ENCODE measurements at places on chromosomes 5 and 9.

DNA sequence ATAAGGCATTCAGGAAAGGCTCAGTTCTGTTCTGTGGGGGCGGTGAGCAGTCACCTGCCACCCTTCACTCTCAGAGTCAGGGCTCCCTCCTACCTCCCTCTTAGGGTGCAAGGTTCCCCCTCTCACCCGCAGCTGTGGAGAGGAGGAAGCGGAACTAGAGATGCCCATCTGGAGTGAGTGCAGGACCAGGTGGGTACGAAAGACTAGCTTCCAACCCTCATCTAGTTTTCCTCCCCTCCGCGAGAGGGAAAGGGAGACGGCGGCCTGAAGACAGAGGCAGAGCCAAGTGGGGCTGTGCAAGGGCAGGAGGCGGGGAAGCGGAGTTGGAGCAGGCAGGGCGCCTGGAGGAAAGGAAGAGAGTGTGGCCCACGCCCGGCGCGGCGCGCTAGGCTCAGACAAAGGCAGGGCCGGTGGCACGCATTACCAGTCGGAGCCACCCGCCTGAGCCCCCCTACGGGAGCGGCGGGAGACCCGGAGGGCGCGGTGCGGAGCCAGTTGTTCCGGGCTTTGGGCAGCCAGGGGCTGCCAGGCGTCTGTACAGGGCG lies 7.3 kb downstream of the PRR7 start:
- DNase-seq: no peak

GRCh38 chr9:5354184-5354583 lies 14.5 kb upstream of the RLN1 start:
- no peak for DNase-seq

DNA sequence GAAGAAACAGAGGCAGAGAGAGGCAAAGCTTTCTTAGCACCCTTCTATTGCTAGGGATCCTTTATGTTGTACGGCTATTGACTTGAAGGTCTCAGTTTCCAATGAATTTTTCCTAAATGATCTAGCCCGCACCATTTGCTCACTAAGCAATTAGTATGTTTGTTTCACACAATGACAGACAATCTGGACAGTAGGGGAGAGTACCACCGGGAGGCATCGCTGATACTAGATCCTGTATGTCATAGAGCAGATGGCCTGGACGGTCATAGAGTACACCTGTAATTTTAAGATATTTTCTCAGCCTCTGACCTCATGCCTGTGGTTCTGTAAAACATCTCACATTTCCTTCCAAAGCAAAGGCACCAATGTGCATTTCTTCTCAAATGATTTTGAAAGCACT lies 194.3 kb downstream of the TLE4 start:
- no peak for DNase-seq

DNA sequence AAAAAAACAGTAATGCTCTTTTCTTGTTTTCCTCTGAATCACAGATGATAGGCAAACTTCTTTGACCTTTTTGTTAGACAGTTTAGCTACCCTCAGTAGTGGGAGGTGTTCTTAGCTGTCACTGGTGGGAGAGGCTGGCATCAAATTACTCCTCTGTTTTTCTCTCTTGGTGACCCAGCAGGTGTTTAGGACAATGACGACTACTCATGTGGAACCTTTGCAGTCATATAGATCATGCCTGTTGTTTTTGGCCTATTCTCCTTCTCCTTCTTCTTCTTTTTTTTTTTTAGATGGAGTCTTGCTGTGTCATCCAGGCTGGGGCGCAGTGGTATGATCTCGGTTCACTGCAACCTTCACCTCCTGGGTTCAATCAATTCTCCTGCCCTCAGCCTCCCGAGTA lies 15.4 kb upstream of the NPR2 start:
- DNase-seq: no peak

DNA sequence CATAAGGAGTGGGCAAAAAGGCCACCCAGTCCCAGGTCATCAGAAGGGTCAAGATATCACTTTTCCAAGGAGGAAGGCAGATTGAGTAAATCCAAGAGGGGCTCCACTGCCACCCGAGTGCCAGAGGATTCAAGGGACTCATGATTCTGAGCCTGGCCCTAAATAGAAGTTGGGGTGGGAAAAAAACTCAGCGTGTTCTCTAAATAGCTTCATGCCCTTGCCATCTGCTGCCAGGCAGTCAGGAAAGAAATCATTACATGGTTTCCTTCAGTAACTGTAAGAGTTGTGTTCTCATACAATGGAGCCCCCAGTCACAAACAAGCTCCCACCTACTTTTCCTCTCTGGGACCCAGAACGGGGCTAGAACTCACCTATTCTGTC lies 37.2 kb downstream of the SAR1B start:
- no peak for DNase-seq

GRCh38 chr5:132232465-132232864 lies 4.8 kb upstream of the P4HA2 start:
- no peak for DNase-seq

DNA sequence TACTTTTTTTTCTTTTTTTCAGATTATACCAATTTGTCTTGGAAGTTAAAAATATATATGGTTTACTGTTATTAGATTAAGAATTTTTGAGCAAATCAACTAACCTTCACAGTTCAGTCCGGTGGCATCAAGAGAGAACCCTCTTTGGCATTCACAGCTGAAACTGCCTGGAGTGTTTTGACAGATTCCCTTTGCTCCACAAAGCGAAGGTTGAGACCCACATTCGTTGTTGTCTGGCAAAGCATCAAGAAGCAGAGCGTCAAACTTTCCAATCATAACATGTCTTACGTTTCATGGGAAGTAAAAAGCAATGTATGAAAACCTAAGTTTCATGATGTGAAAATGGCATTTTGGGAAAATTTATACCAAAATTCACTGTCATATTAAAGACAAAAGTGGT lies 190.2 kb downstream of the SLC12A2 start:
- DNase-seq: no peak

DNA sequence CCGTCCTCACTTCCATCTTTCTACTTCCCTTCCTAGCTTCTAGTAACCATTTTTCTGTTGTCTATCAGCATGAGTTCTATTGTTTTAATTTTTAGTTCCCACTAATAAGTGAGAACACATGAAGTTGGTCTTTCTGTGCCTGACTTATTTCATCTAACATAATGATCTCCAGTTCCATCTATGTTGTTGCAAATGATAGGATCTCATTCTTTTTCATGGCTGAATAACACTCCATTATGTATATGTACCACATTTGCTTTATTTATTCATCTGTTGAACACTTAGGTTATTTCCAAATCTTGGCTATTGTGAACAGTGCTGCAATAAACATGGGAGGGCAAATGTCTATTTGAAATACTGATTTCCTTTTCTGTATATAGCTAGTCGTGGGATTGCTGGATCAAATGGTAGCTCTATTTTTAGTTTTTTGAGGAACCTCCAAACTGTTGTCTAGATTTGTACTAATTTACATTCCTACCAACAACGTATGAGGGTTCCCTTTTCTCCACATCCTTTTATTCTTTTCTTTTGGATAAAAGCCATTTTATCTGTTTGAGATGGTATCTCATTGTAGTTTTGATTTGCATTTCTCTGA lies 50.3 kb downstream of the NSD1 start:
- DNase-seq: no peak

GRCh38 chr9:120946259-120946658 lies 19.7 kb upstream of the TRAF1 start:
- no peak for DNase-seq

DNA sequence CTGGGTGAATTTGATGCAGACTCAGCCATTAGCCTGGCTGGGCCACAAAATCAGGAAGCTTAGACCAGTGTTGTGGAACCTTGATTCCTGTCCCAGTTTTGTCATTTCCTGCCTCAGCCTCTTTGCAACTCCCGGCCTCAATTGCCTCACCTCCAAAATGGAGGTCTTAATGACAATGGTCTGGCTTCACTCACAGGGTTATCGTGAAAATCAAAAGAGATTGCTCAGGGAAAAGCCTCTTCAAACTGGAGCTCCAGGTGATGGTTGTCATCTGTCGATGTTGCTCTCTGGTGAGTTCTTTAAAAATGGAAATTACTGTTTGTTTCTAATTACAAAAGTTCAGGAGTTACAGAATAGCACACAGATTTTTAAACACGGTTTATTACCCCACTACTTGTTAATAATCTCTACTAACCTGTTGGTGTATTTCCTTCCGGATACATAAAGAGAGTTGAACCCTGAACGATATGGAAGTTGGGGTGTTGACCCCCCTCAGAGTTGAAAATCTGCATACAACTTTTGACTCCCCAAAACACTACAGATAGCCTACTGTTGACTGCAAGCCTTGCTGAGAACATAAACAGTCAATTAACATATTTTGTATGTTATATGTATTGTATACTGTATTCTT lies 109.9 kb upstream of the CPEB4 start:
- DNase-seq: no peak

GRCh38 chr9:119556129-119556875 lies 187.1 kb upstream of the BRINP1 start:
- DNase-seq: peak; percentile 68

DNA sequence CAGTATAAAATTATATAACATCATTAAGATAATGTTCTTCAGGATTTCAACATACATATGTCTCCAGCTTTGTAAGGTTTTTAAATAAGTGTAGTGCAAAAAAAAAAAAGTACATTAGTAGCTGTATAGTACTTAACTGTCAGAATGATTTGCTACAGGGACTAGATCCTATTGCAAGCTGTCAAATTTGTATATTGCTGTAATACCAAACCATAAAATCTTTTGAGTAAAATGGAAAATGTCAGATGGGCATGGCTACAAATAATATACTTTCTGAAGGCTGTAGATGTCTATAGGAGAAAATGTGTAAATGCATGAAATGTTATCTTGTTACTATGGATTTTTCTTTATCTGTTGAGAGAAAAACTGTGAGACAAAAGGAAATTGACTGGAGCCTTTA lies 298.5 kb downstream of the KDM4C start:
- DNase-seq: no peak

DNA sequence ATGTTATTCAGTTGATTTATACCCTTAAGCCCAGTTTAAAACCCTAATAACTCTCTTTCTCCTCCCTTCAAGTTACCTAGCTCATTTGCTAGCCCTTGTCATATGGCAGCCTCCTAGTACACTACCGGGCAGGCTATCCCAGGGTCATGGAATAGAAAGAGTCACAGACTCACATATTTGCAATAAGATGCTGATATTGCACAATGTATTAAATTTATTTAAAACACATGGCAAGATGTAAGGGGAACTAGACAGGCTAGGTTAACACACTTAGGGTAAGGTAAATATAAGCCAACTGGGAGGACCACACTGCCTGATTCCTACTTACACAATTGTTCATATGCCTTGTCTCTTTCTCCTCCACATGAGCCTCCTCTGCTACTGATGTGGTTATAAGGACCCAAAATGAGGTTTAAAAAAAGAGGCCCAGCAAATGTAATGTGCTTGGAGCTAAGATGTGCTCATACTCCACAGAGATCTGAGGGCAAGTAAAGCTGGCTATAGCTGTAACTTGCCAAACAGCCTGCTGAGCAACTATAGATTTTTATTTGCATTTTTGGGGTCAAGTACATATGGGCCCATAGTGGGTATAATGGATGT lies 130.0 kb downstream of the ENC1 start:
- DNase-seq: no peak

DNA sequence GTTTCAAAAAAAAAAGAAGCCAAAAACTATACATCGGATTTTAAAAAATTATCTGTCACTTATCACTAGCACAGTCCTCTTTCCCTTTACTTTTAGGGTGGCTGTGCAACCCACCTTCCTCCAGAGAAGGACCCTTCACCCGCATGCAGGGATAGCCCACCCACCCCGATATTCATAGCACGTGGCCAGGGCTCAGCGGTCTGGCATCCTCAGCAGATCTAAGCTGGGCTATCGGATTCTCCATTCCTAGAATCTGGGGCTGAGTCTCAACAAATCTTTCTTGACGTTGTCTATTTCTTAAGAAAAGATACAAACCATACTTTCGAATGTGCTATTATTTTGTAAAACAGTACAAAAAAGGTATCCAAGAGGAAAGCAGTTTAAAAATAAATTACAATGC lies 70.9 kb downstream of the MYO10 start:
- no peak for DNase-seq

- peak; percentile 4 for DNase-seq
Observed at GRCh38 chr5:160361624-160362228, 8.7 kb downstream of the C1QTNF2 start.

DNA sequence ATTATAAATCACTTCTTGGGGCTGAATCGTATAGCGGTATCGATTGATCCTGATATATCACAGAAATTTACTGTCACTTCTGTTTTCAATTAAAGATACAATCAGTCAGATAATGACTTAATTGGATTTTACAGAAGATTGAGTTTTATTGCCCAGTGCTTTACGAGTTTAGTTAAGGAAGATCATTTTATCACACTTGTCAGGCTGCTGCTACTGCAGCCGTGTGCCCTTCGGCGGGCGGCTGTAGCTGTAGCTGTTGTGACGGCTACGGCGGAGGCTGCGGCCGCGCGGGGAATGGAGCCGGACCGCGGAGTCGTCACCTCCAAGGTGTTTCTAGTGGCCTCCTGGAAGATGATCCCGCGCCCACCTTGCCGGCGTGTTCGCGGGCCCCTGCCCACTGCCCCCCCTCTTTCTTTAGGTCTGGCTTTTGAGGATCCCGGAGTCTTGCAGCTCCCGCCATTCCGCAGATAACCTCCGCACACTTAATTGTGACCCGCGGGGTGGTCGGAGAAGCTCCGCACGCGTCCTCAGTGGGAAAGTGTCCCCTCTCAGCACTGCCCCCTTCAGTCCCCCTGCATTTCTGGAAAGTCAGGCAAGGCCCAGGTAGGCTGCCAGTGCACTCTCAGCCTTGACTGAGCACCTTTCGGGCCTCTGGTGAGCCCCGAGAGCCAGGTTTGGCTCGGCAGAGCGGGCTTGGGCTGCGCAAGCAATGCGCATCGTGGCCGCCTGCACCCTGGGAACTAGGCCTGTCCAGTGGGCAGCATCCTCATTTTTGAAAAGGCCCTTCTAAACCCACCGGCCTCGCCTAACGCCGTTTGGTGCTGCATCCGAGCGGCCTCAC lies 6.9 kb upstream of the DMRT3 start:
- DNase-seq: no peak

- DNase-seq: no peak
Observed at GRCh38 chr5:10699281-10699874, 61.7 kb downstream of the DAP start.

- DNase-seq: no peak
Observed at GRCh38 chr9:6444128-6444527, 31.1 kb downstream of the UHRF2 start.

- DNase-seq: no peak
Observed at GRCh38 chr5:96614110-96614691, 48.0 kb upstream of the CAST start.

GRCh38 chr9:89431930-89432725 lies 65.8 kb downstream of the SEMA4D start:
- DNase-seq: no peak

DNA sequence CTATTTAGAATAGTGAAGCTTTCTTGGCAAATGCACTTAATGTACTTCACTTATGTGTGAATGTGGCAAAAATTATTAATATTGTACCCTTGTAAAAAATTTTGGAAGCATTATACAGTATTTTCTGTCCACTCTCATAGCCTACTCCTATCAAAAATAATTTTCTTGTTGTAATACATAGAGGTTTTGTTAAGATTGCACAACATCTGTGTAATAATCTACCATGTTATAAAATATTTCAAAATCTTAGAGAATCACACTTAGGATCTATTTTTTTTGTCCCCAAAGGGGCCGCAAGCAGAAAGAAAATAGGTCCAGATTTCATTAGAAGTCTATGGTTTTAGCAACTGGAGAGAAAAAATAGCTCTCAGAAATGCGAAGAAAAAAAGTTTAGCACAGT lies 945.9 kb downstream of the CDH18 start:
- no peak for DNase-seq

- DNase-seq: no peak
Observed at GRCh38 chr5:5504325-5504724, 81.8 kb downstream of the ICE1 start.

- no peak for DNase-seq
Observed at GRCh38 chr9:84212982-84213381, 127.6 kb downstream of the SLC28A3 start.
